Tibial nerve (tissue), 4 donors: ENCODE measurements at places on chromosomes 3 and 15. TPM values are rescaled to one million over a fixed set of nuclear protein-coding genes. Genes with fewer than 3 reads are reported as not detected.

- no peak for DNase-seq
These were observed 159.8 kb downstream of the WNT5A start for GRCh38 chr3:55327131-55327920.

- no peak for DNase-seq
These were observed 123.3 kb downstream of the XXYLT1 start for GRCh38 chr3:195147649-195148080.

DNA sequence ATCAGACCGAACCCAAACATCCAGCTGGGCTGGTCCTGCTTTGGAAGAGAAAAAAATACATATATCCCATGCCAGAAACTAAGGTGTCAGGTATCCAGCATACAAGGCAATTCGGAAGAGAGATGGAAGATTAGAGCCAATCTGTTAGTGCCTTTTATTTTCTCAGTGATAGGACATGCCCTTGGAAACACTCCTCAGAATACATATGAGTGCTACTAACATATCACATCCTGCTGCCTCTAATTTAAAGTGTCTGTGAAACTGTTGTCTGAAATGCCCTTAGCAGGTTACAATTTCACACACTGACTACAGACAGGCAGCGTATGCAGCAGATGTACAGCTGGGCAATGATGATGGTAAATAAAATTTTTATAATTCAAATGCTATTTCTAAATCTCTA is 78.9 kb downstream of the RBPMS2 start:
- DNase-seq, result no peak

GRCh38 chr15:76829939-76830338 is 75.2 kb downstream of the SCAPER start:
- DNase-seq, result no peak

DNA sequence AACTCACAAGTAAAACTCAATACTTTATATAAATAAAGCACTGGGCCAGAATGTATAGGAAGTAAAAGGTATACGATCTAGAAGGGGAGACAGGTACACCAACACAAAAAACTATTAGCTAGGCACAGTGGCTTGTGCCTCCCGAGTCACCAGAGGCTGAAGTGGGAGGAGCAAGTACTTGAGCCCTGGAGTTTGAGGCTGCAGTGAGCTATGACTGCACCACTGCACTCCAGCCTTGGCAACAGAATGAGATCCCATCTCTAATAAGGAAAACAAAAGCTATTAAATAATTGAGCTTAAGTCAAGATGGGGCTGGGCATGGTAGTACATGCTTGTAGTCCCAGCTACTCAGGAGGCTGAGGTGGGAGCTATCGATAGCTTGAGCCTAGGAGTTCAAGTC is 17.0 kb downstream of the PIK3CB start:
- no peak for DNase-seq

DNA sequence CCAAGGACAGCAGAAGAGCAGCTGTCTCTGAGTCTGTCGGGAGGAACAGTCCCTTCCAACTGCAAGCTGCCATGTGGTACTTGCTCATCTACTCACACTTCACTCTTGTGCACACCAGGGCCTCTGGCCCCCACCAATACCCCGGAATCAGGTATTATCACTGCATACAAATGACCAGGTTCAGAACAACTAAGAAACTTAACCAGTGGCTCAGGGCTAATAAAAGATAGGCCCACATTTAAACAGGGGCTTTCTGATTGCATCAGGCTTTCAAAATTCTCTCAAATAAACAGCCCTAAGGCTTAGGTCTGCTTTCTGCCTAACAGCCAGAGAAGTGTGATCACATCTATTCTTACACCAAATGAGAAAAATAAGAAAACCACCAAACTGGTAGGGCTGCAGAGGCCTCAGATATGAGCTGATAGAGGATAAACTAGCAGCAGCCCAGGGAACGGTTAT is 20.7 kb downstream of the CCDC12 start:
- no peak for DNase-seq

- no peak for DNase-seq
These were observed 53.5 kb downstream of the TLE3 start for GRCh38 chr15:70044168-70044567.

GRCh38 chr3:13451301-13451673 is 28.8 kb upstream of the HDAC11 start:
- DNase-seq, result no peak

- DNase-seq, result no peak
These were observed 241.4 kb downstream of the EDEM1 start for GRCh38 chr3:5428607-5429516.

DNA sequence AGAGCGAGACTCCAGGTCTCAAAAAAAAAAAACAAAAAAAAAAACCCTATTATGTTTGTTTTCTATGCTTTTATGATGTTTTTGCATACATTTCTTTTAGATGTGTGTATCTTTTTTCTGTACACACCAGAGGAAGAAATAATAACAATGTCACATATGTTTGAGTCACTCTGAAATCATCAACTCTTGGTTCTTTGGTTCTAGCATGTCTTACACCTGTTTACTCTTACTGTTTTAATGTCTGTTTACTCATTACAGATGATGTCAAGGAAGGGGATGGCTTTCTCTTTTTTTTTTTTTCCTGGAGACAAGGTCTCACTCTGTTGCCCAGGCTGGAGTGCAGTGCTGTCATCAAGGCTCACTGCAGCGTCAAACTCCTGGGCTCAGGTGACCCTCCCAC is 24.1 kb downstream of the RHOA start:
- no peak for DNase-seq

DNA sequence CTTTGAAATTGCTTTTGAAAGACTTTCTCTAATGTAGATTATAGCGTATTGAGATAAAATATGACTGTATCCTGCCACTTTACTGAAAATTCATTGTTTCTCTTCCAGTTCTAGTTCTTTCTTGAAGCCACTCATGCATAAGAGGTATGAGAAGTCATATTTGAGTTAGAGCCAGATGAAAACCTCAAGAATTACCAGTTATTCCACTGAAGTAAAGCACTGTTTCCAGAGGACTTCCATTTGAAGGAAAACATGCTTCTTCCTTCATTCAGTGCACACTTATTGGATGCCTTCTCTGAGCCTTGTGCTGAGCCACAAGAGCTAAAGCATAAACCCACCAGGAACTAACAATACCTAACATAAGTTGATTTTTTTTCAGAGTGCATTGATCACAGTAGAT is 513.4 kb downstream of the ZNF385D start:
- no peak for DNase-seq

DNA sequence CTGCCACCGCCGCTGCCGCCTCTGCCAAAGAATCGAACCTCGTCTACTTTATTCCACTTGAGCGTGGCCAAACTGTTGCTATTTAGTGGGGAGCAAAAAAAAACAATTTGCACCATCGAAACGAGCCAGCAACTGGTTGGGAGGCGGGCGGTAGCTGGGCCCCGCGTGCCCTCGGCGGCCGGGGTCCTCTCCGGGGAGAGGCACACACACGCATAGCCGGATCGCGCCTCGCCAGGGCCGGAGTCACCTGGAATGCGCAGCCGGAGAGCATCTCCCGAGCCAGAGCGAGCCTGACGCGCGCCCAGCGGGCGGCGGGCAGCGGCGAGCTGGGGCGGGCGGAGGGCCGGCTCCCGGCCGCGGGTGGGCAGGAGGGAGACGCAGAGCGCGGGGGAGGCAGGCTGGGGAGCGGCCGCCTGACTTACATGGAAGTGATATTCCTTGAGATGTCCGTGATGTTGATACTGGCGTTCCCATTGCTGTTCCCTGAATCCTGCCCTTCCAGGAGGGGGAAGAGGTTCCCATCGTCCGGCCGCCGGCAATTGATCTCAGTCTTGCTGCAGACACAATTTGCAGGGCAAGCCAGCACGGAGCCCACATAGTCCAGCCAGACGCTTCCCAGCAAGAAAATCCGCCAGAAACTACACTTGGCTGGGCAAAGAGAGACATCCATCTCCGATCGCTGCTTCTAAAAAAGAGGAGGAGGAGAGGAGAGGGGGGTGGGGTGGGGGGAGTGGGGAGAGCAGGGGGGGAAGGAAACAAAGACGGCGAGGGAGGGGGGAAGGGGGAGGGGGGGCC is 858 bp downstream of the NTRK3 start:
- DNase-seq, result peak; percentile 26

DNA sequence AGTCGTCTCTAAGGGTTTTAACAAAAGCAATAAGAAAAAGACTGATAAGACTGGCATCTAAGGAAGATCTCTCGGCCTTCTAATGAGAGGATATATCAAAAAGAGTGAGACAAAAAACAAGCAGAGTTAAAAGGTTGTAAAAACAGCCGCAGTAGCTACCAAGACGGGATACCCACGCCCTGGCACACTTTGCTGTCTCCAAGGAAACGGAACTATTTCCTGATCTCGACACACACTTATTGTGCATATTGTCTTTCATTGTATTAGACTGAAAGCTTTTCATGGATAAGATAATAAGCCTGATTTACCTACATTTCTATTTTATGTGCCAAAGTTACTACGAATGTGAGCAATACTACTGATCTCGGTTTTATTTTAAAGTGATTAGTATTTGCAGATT is 161.5 kb upstream of the MCTP2 start:
- DNase-seq, result no peak

- no peak for DNase-seq
These were observed 59.7 kb downstream of the ATP8B4 start for GRCh38 chr15:50059203-50059772.

DNA sequence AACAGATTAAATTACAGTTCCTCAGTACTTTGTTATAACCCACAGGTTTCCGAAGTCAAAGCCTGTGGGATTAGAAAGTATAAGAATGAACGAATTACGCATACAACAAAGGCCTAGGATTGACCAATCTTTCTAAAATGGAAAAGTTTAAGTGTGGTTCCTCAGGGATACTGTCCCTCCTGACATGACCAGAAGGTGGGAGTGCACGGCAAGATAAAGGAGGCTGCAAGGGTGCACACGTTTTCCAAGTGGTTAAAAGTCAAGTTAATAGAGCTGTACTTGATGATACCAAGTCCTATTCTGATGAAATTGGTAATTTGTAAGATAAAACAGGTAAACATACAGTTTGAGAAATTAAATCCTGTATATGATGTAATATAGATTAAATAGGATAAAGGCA is 96.2 kb downstream of the ALDH1A2 start:
- DNase-seq, result no peak

- no peak for DNase-seq
These were observed 206.3 kb upstream of the ROBO1 start for GRCh38 chr3:79973917-79974595.

DNA sequence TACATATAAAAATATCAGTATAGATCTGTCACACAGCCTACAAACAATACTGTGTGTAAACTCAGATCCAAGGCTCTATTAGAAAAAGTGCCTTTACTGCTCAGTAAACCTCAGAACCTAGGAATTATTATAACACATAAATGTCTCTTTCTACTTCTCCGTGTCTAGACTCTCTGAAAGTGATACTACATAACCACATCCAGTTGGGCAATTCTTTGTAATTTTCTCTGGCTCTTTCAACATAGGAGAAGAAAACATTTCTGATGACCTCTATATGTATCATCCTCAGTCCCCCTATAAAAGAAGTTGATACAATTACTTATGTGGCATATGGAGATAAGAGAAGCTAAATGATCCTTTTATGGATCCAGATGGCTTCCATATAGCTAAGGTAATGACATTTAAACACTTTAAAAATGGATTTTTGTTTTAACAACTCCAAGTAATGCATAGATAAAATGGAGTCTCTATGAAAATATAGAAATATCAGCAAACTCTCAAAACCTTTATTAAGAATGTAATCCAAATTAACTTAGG is 104.5 kb downstream of the LSAMP start:
- DNase-seq, result no peak

Gene COL8A1
- total RNA-seq, result 183 TPM

Gene VWA5B2
- not detected for total RNA-seq

Gene GOLGA6L10
- total RNA-seq, result 0.66 TPM

Gene RARRES1
- 1,032 TPM for total RNA-seq

Gene NR2E3
- not detected for total RNA-seq

Gene LINGO1
- 1.5 TPM for total RNA-seq

Gene DAZL
- total RNA-seq, result not detected

Gene PP2D1
- total RNA-seq, result not detected

Gene PPIP5K1
- 22.6 TPM for total RNA-seq

Gene MAN2C1
- 372 TPM for total RNA-seq

Gene SI
- not detected for total RNA-seq
